ENCODE measurements at places on chromosomes 2 and 18.

GRCh38 chr2:235049719-235050118 is 97.9 kb downstream of the SH3BP4 start:
- DNase-seq, result no peak

GRCh38 chr18:79896738-79897137 is 54.7 kb downstream of the SLC66A2 start:
- DNase-seq, result no peak

- no peak for DNase-seq
Measured at GRCh38 chr2:121099329-121100290, 185.4 kb downstream of the TFCP2L1 start.

- DNase-seq, result no peak
Measured at GRCh38 chr18:33051407-33051806, 278.6 kb upstream of the KLHL14 start.

- no peak for DNase-seq
Measured at GRCh38 chr2:141515931-141516330, 614.9 kb downstream of the LRP1B start.

DNA sequence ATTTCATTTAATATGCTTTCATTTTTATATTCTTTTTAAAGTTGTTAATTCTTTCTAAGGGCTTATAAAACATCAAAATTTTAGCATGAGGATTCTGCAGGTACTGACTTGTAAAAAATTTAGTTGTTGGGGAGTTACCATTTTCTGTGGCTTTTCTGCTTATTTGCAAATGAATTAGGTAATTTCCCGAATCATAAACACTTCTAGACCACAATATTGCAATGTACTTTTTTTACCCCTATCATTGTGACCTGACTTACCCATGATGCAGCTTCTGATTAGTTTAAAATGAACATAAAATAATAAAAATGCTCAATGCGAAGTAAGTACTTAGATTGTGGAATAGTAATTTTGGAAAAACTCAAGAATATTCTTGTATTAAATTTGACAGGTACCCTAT is 11.4 kb downstream of the ARL6IP6 start:
- no peak for DNase-seq

DNA sequence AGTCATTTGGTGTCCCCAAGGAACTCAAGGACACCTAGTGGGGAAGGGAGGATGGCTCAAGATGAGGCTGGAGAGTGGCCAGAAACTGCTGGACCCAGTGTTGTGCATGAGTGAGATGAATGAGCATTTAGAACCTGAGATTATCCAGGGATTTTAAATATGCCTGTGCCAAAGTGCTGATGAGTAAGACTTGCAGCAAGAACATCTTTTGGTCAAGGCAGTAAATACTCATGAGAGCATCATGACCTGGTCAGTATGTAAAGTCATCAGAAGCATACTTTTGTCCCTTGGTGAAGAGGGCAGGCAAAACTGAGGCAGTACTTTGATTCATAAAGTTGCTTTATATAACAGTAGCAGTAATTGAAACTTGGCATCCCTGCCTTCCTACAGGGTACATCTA is 3.1 kb upstream of the SPP2 start:
- DNase-seq, result no peak

- no peak for DNase-seq
Measured at GRCh38 chr2:30355306-30355705, 91.7 kb upstream of the LCLAT1 start.

- no peak for DNase-seq
Measured at GRCh38 chr18:6959110-6959509, 158.5 kb downstream of the LAMA1 start.

- no peak for DNase-seq
Measured at GRCh38 chr2:158458617-158458920, 1.8 kb downstream of the PKP4 start.

GRCh38 chr2:152395103-152395502 is 60.1 kb downstream of the FMNL2 start:
- DNase-seq, result no peak

- no peak for DNase-seq
Measured at GRCh38 chr2:231524477-231525247, 5.6 kb downstream of the NMUR1 start.

DNA sequence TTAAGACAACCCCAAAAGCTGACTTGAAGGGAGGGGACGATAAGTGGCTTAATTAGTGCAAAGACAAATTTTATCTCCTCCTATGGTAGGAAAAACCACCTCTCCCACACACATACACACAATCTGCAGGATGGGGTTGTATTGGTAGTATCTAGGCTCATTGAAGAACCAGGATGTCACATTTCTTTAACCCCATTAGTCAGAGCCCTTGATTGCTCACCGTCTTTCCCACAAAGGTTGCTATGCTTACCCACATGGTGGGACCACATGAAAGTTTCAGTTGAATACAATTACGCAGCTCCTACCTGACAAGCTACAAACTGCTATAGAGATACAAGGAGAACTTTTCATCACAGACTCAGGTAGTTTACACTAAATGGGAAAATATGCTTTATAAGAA is 765.0 kb upstream of the CELF4 start:
- no peak for DNase-seq

DNA sequence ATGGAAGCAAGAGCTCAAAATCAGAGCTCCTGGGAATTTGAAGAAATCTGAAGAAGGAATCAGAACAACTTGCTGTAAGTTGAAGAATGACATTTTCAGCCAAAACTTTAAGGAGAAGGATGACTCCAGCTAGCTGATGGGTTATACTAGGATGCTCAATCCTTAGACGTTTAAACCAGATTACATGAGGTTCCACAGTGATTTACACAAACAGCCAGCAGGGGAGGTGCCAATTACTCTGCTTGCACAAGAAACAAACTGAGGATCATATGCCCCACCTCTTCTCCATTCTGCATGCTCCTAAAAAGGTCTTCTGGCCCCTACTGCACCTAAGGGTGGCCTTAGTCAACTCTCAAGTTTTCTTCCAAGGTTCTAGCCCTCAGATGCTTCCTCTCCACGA is 47.9 kb upstream of the PCBP1 start:
- no peak for DNase-seq

DNA sequence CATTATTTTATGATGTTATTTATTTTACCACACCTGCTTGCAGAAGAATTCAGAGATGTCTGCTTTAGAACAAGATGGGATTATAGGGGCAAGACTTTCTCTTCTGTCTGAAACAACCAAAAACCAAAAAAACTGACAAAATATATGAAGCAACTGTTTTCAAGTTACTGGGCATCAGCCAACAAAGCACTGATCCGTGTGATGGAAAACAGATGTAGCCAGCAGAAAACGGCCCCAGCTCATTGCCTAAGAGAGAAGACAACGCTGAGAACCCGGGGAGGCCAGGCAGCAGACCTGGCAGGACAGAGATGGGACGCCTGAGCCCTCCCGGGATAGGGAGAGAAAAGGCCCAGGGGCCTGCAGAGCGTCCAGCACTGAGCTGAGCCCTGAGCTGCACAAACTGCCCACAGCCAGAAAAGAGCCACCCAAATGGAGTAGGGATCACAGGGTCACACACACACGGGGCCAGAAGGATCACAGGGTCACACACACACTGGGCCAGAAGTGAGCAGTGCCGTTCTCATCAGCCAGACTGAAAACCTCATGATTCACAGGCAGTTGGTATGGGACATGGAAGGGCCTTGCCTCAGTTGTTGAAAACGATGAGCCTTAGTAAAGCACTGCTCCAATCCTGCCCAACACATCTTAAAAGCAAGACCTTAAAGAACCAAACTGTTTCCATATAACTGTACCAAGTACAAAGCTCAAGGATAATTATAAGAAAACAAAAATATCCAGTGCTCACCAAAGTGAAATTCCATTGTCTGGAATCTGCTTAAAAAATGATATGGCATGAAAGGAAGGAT is 12.1 kb downstream of the PXDN start:
- no peak for DNase-seq

- DNase-seq, result no peak
Measured at GRCh38 chr2:138949517-138949916, 169.3 kb upstream of the NXPH2 start.

GRCh38 chr2:28359222-28360057 is 33.2 kb upstream of the FOSL2 start:
- no peak for DNase-seq

DNA sequence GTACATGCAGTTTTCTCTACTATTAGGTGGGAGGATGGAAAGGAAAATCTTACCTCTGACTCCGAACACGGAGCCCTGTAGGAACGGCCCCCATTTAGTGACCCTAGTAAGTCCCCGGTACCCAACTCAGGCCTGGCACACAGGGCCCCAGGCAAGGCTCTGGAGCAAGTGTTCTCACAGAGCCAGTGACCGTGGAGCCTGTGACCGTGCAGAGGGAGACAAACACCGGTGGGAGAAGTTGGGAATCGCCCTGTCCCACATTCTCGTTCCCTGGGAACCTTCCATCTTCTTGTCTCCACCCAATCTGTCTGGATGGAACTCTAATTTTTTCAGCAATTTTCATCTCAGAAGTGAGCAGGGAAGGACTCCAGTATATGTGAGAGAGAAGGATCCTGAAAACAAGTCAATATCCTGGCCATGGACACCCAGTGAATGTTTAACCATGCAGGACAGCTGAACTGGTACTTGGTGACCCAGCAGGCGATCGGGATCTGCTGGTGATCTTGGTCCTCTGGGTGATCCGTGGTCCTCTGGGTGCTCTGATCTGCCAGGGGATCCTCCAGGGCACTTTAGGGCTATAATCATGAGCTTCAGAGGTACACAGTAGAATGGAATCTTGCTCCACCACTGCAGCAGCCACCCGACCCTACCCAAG is 348.6 kb upstream of the ID2 start:
- DNase-seq, result no peak

DNA sequence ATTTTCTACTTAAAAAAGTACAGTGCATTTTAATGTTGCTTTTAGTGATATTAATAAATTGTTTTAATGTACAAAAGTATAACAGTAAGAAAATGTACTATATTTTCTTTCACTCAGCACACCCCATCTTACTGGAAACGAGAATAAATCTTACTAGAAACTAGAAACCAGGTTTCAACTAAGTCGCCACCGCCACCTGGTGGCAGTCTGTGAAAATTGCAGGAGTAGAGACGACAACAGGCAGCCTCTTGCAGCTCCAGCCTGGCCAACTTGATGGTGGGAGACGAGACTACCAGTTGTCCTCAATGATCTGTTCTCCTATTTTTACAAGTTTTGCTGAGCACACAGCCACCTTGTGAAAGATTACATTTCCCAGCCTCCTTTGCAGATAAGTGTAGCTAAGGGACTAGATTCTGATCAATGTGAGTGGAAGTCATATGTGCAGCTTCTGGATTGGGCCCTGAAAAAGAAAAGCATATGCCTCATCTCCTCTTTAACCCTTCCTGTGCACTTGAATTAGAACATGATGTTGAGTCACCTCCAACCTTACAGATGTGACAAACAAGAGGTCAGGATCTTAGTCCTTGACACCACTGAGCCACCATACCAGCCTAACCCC is 8.7 kb downstream of the OTOF start:
- no peak for DNase-seq

DNA sequence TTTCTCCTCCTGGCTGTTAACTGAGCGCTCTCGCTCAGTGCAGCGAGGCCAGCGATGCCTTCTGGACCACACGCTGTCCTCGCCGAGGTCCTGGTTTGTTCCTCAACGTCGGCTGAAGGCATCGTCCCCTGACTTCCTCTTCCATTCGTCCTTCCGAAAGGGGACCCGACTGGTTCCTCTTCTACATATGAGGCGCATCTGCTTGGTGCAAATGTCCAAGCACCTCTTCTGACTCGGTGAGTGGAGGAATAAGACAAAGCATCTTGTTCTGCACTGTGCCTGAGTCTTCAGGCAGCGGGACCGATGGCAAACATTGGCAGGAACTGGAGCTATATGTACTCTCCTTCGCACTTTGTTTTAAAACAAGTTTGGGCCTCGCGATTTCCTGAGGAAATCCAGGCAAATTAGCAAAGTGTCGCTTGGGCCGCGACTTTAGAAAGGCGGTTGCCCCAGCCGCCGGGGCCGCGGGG is 621 bp upstream of the KCNS3 start:
- no peak for DNase-seq

GRCh38 chr18:70332694-70333093 is 43.8 kb downstream of the SOCS6 start:
- no peak for DNase-seq

GRCh38 chr2:224711859-224712665 is 4.1 kb downstream of the CCDC195 start:
- DNase-seq, result no peak

DNA sequence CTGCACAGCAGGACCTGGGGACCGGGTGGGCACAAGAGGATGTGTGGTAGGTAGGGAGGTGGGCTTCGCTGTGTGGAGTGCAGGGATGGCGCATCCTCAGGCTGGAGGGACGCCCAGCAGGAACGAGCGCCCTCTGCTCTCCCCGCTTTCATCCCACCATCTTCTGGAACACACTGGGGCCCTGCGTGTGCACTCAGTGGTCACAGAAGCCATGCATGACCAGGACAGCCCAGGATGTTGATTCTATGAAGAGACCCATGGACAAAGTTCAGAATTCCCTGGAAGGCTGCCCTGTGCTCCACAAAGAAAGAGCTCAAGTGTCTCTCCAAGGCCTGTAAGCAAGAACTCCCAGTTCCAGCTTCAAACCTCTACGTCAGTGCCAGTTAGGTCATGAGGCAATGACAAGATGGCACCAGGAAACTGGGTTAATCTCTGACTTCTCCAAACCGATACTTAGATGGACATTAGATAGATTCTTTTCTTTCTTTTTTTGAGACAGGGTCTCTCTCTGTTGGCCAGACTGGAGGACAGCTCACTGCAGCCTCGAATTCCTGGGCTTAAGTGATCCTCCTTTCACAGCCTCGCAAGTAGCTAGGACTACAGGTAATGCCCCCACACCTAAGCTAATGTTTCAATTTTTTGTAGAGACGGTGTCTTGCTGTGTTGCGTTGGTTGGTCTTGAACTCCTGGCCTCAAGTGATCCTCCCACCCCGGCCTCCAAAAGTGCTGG is 3.4 kb downstream of the SLC66A2 start:
- DNase-seq, result no peak

DNA sequence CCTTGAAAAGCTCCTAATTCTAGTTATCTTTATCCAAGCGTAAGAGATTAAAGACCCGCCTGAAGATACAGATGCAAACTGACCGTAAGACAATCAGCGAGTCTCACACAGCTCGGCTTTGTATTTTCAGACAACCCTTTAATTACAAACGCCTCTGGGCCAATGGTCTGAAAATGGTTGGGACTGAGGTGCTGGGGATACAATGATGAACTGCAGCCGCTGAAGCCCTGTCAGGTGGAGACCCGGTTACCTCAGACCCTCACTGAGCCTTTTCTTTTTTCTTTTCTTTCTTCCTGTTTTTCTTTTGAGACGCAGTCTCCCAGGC is 715 bp upstream of the CFAP36 start:
- DNase-seq, result no peak

DNA sequence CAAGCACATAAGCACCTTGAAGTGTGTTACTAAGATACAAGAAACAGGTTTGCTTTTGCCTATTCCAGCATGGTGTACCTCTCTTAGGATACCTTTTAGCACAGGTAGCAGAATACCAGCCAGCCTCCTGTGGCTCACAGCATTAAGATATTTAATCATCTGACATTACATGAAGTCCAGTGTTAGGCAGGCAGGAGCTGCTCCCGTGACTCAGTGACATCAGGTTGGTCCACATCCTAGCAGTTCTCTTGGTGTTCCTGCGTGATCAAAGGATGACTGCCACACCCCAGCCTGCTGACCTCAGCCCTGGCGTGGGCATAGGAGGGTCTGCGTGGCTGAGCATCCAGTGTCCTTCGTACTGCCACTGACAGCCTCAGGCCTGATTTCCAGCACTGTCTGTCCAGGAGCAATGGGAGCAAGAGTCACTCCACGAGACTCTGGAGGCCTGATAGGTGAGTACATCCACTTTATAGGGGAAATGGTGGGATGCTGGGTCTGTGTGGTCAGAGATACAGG is 3.6 kb upstream of the DTYMK start:
- DNase-seq, result no peak

Measured in AG09319 (cell line).